Ovary (tissue), 10 donors: ENCODE measurements at places on chromosomes 4 and X.

- H3K27me3 ChIP-seq = no peaks in the 10 kb centered on the region
- no peaks in the 10 kb centered on the region for H3K36me3 ChIP-seq
- H3K4me3 ChIP-seq = no peak overlapping the region
Measured at GRCh38 chrX:40278340-40279090, 180.8 kb upstream of the BCOR start.

DNA sequence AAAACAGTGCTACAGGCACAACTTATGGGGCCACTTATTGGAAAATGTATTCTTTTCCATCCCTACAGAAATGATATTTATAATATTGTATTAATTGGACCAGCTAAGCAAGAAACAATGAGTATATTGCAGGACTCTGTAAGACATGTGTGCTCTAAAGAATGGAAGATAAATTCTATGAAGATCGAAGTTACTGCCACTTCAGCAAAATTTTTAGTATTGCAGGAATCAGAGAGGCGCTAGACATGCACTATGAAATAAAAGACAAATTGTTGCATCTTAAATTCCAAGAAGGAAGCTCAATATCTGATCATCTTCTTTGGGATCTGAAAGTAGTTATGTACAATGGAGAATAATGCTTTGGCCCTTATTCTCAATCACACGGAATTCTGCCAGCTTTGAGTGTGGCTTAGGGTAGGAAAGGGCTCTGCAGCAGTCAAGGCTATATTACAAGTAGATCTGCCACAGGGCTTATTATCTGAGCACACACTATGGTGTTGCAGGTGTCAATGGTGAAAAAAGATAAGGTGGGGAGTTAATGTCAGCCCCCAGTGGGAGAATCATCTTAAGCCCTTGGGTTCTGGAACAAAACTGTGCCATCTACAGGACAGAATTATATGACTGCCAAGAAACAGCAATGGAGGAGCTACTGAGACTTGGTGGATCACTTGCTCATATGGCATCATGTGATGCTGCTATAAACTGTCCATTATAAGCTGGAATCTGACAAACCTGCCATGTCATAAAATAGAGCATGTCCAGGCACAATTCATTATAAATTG, 334.0 kb upstream of the NDST3 start:
- H3K27ac ChIP-seq = no peak overlapping the region
- no peak for DNase-seq
- no peaks in the 10 kb centered on the region for H3K36me3 ChIP-seq
- no peak overlapping the region for H3K4me3 ChIP-seq

- H3K4me1 ChIP-seq = no peaks in the 10 kb centered on the region
- no peak overlapping the region for H3K4me3 ChIP-seq
- no peak overlapping the region for H3K27ac ChIP-seq
- no peaks in the 10 kb centered on the region for H3K36me3 ChIP-seq
- H3K27me3 ChIP-seq = no peaks in the 10 kb centered on the region
Measured at GRCh38 chr4:92514627-92515026, 210.9 kb downstream of the GRID2 start.

DNA sequence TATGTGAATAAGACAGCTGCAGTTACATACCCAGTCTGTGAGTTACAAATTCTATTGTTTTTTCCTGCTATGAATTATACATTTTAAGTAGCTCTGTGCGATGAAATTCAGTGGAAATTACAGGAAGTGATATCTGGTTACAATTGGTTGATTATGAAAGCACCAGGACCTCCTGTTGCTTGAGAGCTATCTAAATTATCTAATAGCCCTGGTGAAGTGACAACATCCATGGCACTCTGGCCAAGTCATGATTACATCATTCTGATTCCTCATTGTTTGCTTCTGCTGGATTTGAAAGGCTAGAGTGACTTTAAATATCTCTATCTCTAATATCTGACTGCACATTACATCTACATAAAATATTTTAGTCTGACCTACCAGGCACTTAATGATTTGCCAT, 515.0 kb downstream of the CFAP47 start:
- H3K36me3 ChIP-seq = no peaks in the 10 kb centered on the region
- DNase-seq = no peak
- H3K27me3 ChIP-seq = no peaks in the 10 kb centered on the region
- H3K4me3 ChIP-seq = no peak overlapping the region

GRCh38 chr4:65393078-65393477, 277.2 kb downstream of the EPHA5 start:
- no peaks in the 10 kb centered on the region for H3K4me1 ChIP-seq
- no peak overlapping the region for H3K27ac ChIP-seq
- H3K27me3 ChIP-seq = no peaks in the 10 kb centered on the region
- DNase-seq = no peak
- H3K4me3 ChIP-seq = no peak overlapping the region
